ENCODE measurements at places on chromosomes 4 and X.

GRCh38 chr4:2457481-2458295 lies 11.2 kb upstream of the RNF4 start:
- DNase-seq: no peak

DNA sequence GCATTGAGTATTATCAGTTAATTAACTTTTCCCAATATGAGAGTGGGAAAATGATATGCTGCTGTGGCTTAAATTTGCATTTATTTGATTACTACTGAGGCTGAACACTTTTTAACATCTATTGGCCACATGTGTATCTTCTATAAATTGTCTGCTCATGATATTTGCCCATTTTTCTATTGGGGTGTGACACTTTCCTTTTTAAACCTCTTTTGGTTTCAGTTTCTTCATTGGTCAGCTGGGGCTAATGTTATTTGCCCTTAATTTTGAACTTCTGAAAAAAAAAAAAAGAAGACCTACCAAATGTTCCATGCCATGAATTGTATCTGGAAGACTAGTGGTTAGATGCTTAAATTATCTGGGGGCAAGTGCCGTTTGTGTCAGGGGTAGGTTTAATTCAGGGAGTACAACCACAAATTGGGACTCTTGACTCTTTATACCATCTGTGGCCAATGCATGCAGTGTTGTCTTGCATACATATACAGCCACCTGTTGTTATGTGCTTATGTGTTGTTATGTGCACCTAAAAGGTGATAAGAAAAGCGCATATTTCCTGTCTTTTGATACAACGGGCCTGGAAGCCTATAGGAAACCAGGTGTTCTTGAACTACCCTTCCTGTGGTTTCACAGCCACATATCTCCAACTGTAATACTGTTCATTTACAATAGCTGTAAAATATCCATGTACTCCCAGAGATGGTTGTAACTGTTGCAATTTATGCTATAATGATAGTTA lies 49.0 kb downstream of the SH2D1A start:
- no peak for DNase-seq

DNA sequence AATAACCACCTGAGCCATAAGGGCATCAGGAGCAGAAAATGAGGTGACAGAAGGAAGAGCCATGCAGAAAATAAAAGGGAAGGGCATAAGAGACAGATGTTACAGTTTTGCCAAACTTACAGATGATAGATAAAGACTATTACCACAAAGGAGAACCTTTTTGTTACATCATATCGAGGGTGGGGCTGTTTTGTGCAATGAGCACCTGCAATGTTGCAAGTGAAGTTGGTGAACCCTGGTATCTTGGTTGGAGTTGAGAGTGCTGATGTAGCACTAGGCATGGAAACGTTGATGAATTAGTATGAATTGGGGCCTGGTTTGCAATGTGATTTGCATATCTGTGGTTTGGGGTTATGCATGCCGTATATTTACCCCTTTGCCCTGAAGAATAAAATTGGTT lies 119.8 kb upstream of the TEX13D start:
- no peak for DNase-seq

GRCh38 chr4:26542991-26543390 lies 40.9 kb upstream of the TBC1D19 start:
- peak; percentile 24 for DNase-seq

DNA sequence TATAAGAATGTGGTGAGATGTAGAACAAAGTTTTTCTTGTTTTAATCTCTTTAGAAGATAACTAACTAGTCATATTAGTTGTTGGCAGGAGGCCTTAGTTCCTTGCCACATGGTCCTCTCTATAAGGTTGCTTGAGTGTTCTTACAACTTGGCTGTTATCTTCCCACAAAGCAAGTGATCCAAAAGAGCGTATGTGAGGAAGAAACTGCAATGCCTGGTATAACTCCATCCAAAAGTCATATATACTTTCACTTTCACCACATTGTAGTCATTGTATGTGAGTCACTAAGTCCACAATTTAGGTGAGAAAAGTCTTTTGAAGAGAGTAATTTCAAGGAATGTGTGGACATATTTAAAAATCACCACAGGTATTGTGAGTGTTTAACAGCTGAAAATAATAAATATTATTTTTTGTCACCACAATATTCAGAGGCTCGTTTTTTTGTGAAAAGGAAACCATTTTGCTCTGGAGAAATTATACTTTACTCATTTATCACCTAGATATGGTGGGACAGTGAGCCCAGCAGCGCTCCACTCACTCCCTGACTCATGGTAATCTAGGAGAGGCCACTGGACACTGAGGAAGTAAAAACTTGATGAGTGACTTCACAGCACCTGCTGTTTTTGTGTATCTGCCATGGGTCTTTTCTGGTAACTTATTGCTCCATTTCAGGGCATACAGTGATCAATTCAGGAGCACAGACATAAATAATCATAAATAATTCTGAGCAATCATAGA lies 369.4 kb upstream of the NDST3 start:
- DNase-seq: no peak

GRCh38 chr4:110799211-110799610 lies 176.3 kb upstream of the PITX2 start:
- DNase-seq: no peak

GRCh38 chr4:20944451-20944850 lies 244.2 kb downstream of the PACRGL start:
- no peak for DNase-seq

GRCh38 chrX:42602566-42602965 lies 175.4 kb downstream of the PPP1R2C start:
- DNase-seq: no peak

GRCh38 chr4:88570001-88570400 lies 22.3 kb upstream of the HERC3 start:
- no peak for DNase-seq

GRCh38 chr4:95585016-95585695 lies 36.4 kb upstream of the UNC5C start:
- DNase-seq: no peak

GRCh38 chrX:121254336-121254735 lies 206.9 kb downstream of the GLUD2 start:
- DNase-seq: no peak

DNA sequence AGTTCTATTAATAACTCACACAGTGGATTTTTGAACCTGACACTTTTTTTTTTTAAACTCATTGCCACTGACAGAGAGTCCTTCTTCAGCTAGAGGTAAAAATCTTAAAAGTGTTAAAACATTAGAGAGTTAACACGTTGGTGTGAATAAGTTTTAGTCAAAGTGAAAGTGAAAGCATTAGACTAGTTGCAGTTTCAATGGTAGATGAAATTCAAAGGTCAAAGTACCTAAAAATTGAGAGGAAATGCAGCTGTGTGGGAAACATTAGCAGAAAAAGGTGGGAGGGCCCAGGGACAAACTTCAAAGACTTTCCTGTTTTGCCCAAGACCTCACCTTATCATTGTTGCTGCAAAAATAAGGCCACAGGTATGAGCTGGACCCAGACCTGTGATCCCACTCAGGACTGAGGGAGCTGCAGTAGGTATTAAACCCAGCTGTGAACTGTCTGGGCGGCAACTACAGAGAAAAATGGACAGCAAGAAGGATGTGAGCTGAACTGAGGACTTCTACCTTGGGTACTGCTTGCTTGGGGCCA lies 17.6 kb upstream of the GABRA4 start:
- no peak for DNase-seq

DNA sequence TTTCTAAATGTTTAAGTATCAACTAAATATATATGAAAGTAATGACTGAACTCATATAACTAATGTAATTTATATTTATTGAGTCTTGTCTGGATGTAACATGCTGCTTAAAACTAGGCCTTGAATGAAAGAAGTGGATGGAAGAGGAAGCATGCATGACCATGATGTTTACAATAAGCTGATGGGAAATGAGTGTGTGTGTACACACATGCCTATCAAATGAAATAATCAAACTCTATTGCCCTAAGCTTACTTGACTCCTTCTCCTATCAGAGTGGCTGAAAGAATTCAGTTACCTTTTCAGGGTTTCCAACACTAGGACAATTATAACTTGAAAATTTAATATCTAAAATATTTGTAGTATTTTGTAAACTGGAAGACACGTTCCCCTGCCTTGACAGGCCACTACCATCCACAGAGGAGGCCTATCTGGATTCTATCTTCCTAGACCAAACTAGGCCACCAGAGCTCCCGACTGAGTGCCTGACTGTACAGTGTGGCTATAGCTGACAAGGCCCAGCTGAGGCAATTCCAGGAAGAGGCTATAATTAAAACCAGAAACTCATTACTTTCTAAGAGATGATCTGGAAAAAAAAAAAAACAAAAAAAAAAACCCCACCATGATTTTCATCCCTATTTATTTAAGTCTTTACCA lies 7.6 kb downstream of the ARSJ start:
- DNase-seq: no peak

- no peak for DNase-seq
These were observed 147.6 kb upstream of the TBC1D9 start for GRCh38 chr4:140903522-140904475.

- peak; percentile 53 for DNase-seq
These were observed 27.9 kb upstream of the TMSB4X start for GRCh38 chrX:12946838-12947544.

GRCh38 chr4:85986266-85986665 lies 373.6 kb downstream of the MAPK10 start:
- no peak for DNase-seq

GRCh38 chrX:12570859-12571501 lies 220.2 kb upstream of the PRPS2 start:
- no peak for DNase-seq

Measured in right renal pelvis (tissue), 4 donors.